Right cardiac atrium (tissue), 5 donors: ENCODE measurements at places on chromosomes 5 and 9. TPM values are rescaled to one million over a fixed set of nuclear protein-coding genes. Genes with fewer than 3 reads are reported as not detected.

DNA sequence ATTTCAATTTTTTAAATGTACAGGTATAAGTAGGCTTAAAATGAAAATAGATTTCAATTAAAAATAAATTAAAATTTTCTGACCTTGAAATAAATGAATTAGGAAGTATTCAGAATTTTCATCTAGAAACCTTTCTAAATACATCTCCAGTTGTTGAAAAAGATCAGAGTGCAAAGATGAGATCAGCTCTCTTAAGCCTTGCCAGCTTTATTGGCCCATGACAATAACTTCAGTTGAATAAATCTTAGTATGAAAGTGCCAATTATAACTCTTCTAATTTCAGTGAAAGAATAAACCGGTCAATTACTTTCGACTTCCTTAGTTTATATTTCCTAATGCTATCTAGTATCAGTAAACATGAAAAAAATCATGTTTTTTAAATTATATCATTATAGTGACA, 117.4 kb downstream of the FBXL17 start:
- DNase-seq = no peak

DNA sequence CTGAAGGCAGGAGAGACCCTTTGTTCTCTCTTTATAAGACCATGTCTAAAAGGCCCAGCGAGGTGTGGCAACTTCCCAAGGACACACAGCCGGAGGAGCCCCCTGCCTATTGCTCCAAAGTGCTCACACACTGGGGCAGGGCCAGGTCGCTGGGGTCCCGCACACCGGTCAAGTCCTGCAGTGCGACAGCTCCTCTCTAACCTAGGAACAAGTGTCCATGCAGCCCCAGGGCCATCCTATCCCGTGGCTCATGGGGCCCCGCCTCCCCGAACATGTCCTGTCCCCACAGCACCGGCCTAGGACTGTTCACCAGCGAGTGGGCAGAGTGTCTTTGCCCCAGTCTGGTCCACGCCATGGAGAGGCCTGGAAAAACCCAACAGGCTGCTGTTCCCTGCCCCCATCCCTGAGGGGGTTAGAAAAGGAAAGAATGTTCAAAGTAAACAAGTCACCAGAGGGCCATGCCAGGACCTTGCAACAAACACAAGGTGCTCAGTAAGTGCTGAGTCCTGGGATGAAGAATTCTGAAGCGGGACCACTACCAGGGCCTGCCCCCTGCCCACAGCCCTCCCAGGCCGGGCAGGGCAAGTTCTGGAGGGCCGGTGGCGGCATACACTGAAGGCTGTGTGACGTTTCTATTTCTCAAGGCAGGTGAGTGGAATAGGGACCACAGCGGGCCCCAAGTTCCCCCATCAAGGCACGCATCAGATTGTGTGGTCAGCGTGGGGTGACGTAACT, 938 bp downstream of the NINJ1 start:
- DNase-seq = peak; percentile 72

FOXD4 gene
- polyA plus RNA-seq = 0.14 TPM

DNA sequence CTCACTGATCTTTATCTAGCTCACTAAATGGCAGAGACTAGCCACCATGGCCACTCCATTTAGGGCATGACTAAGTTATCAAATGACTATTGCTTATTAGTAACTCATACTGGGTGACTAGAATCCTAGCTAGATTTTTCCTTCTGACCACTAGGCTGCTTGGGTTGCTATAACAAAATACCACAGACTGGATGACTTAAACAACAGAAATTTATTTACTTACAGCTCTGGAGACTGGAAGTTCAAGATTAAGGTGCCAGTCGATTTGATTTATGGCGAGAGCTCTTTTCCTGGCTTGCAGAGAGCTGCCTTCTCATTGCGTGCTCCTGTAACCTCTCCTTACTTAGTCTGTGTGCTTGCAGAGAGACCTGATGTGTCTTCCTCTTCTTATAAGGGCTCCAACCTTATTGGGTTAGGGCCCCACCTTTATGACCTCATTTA, 55.0 kb upstream of the APC start:
- DNase-seq = no peak

GRCh38 chr9:123058834-123059233, 25.4 kb downstream of the GPR21 start:
- no peak for DNase-seq

- no peak for DNase-seq
Observed at GRCh38 chr9:90890146-90890810, 88.7 kb downstream of the SYK start.
